ENCODE measurements at places on chromosomes 3 and 15. TPM values are rescaled to one million over a fixed set of nuclear protein-coding genes. Genes with fewer than 3 reads are reported as not detected.

DNA sequence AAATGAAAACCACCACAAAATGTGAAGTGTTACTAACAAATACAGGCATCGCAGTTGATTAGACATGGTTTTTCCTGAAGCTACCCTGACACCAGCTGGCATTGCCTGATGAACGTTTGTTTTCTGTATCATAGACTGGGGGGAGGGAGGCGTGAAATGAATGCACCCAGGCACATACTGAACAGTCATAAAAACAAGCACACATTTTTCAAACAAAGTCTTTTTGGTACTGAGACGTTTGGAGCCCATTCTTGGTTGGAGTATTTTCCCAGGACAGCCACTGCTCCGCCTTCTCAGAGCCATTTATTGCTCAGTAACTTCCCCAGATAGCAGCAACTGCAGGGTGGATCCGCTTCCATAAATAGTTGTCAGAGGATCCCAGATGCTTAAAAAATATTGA, 52.4 kb downstream of the KLF13 start:
- H3K4me3 ChIP-seq = no peak overlapping the region
- no peak for DNase-seq
- no peaks in the 10 kb centered on the region for H3K4me1 ChIP-seq
- no peaks in the 10 kb centered on the region for H3K36me3 ChIP-seq
- no peak overlapping the region for H3K27ac ChIP-seq
- no peaks in the 10 kb centered on the region for H3K27me3 ChIP-seq

GRCh38 chr3:95613993-95614392, 1200.4 kb upstream of the EPHA6 start:
- no peaks in the 10 kb centered on the region for H3K36me3 ChIP-seq
- no peaks in the 10 kb centered on the region for H3K4me1 ChIP-seq
- H3K27ac ChIP-seq = no peak overlapping the region
- no peak overlapping the region for H3K4me3 ChIP-seq
- DNase-seq = no peak

- peaks cover 1% of the 10 kb centered on the region for H3K4me1 ChIP-seq
- H3K27ac ChIP-seq = no peak overlapping the region
- no peaks in the 10 kb centered on the region for H3K27me3 ChIP-seq
- no peak overlapping the region for H3K4me3 ChIP-seq
- no peak for DNase-seq
Measured at GRCh38 chr3:43921056-43921648, 230.4 kb downstream of the ABHD5 start.

DNA sequence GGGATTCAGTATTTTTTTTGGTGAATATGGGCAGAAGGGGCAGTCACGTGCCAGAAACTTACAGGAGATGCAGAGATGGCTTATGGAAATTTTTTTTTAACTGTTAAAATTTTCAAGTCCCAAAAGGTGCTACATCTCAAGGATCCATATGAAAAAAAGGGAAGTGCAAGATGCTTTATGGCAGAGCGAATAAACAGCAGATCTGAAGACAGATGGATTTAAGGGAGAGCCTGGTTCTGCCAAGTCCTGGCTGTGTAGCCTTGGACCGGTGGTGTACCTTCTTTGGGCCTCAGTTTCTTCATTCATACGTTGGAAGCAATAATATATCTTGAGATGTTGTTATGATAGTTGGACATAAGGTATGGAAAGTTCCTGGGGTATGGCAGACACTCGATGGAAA, 91.5 kb upstream of the ARRDC4 start:
- no peaks in the 10 kb centered on the region for H3K4me1 ChIP-seq
- H3K27me3 ChIP-seq = no peaks in the 10 kb centered on the region
- H3K27ac ChIP-seq = no peak overlapping the region
- no peaks in the 10 kb centered on the region for H3K36me3 ChIP-seq
- no peak for DNase-seq
- H3K4me3 ChIP-seq = no peak overlapping the region

GRCh38 chr3:37330466-37330865, 156.1 kb upstream of the LRRFIP2 start:
- peaks cover 7% of the 10 kb centered on the region for H3K36me3 ChIP-seq
- H3K27ac ChIP-seq = no peak overlapping the region
- H3K4me3 ChIP-seq = no peak overlapping the region
- no peaks in the 10 kb centered on the region for H3K4me1 ChIP-seq
- no peaks in the 10 kb centered on the region for H3K27me3 ChIP-seq
- DNase-seq = no peak

DNA sequence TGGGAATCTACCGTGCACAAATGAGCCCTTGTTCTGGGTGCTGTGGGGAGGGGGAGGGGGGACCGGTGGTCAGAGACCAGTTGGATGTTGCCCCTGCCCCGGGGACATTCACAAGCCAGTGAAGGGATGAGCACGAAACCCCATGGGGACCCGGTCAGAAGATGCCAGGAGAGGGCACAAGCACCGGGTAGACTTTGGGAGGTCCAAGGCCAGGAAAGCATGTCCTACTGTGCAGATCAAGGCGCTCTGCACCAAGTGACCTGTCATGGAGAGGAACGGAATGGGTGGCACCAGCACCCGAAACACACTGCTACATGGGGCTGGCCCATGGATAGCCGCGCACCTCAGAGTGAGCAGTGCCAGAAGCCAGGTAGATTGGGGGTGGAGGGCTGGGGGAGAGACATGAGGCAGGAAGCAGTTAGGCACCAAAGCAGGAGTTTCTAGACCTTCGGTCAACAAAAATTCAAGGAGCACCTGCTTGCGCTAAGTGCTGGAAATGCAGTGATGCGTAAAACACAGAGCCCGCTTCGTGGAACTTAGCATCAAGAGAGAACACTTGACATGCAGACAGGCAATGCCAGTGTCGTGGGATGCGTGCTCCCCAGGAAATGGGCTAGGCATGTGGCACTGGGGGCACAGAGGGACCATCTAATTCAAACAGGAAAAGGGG, 99.1 kb downstream of the CPN2 start:
- no peaks in the 10 kb centered on the region for H3K4me1 ChIP-seq
- no peak for DNase-seq

DNA sequence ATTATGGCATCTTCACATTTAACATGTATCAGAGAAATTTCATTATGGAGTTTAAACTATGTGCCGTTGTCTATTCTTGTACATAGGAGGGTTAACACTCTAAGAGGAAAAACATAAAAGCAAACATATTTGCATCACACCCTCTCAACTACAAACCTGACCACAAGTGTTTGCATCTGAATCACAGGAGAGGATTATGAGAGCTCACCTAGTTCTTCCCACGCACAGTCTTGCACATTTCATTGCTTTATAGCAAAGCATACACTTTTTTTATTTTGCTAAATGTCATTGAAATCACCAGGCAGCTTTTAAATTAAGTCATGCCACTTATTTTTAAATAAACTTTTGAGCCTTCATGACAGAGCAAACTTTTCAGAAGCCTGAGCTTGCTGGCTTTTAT, 12.5 kb downstream of the TRAT1 start:
- H3K27ac ChIP-seq = no peak overlapping the region
- DNase-seq = no peak
- no peak overlapping the region for H3K4me3 ChIP-seq

DNA sequence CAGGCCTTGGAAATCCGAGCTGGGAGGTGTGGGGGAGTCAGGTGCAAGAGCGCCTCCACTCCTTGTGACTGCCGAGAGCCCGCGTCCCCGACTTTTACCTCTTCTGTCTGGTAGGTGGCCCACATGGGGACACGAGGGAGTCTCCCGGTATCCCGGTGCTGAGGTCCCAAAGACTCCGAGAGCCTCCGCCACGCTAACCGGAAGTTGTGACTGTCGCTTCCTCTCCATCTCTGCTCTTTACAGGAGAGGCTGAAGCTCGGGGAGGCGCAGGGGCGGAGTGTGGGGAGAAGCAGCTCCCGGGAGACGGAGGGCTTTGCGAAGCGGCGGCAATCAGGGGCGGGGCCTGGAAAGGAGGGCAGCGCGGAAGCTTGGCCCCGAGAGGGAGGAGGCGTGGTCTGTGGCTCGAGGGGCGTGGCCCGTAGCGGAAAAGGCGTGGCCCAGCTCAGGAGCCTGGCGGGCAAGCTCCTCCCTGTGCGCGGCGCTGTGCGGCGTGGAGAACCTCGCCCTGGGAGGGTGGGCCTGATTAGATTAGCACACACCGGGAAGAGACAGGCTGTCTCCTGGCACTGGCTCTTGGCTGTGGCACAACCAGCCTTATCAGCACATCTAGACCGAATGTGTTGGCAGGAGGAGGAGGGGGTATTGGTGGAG, 143.9 kb downstream of the GABRB3 start:
- H3K27ac ChIP-seq = no peak overlapping the region
- H3K4me1 ChIP-seq = peaks cover 19% of the 10 kb centered on the region
- H3K27me3 ChIP-seq = no peaks in the 10 kb centered on the region
- H3K4me3 ChIP-seq = no peak overlapping the region

DNA sequence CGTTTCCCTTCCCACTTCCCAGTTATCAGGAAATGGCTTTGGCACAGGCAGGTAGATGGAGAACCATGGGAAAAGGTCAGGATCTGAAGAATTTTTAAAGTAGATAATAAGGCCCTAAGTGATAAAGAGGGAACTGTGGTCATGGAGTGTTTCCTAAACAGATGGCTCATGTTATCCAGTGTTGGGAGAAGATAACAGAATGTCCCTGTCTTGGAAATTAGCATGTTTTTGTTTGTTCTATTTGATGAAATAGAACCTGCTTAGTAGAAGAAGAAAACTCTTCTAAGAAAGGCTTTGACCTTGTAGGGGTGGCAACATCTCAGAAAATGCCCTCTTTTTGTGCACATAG, 8.8 kb downstream of the LRRC3B start:
- H3K4me1 ChIP-seq = no peaks in the 10 kb centered on the region
- DNase-seq = no peak
- no peaks in the 10 kb centered on the region for H3K36me3 ChIP-seq
- no peak overlapping the region for H3K4me3 ChIP-seq
- H3K27ac ChIP-seq = no peak overlapping the region
- peaks cover 37% of the 10 kb centered on the region for H3K27me3 ChIP-seq

DNA sequence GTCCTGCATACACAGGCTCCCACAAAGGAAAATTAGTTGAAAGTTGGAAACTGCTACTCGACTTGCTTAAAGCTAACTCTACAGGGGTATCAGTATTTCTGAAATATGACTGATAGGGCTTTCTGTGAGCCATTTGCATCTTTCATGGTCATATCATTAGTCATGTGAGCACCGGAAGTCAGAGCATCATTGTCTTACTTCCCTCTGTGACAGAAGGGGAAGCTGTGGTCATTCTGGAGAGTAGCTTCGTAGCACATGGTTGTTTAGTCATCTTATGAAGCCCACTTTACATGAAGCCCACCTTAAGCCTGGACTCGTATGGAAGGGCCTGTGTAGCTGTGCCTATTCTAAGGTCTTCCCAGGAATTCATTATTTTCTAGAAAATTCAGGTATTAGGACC, 69.0 kb downstream of the COL6A5 start:
- H3K27ac ChIP-seq = no peak overlapping the region
- no peak for DNase-seq
- H3K4me1 ChIP-seq = no peaks in the 10 kb centered on the region
- no peaks in the 10 kb centered on the region for H3K36me3 ChIP-seq

DNA sequence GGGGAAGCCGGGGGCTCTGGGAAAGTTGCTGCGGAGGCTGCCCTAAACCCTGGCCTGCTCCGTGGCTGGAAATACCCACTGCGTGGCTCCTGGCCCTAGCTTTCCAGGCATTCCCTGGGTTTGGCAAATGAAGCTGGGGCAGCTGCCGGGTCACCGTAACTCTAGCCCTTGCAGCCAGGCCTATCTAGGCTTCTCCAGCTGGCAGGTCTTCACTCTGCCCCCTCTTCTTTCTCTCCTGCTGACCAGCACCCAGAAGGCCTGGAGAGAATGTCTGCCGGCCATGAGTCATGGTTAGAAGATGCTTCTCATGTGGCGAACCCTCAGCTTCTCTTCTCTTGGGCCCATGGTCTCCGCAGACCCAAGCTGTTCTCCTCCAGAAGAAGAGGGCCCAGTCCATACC, 5.6 kb upstream of the DLL4 start:
- H3K4me1 ChIP-seq = peaks cover 3% of the 10 kb centered on the region
- H3K27ac ChIP-seq = no peak overlapping the region
- no peak overlapping the region for H3K4me3 ChIP-seq
- H3K27me3 ChIP-seq = peaks cover 82% of the 10 kb centered on the region
- DNase-seq = no peak

DNA sequence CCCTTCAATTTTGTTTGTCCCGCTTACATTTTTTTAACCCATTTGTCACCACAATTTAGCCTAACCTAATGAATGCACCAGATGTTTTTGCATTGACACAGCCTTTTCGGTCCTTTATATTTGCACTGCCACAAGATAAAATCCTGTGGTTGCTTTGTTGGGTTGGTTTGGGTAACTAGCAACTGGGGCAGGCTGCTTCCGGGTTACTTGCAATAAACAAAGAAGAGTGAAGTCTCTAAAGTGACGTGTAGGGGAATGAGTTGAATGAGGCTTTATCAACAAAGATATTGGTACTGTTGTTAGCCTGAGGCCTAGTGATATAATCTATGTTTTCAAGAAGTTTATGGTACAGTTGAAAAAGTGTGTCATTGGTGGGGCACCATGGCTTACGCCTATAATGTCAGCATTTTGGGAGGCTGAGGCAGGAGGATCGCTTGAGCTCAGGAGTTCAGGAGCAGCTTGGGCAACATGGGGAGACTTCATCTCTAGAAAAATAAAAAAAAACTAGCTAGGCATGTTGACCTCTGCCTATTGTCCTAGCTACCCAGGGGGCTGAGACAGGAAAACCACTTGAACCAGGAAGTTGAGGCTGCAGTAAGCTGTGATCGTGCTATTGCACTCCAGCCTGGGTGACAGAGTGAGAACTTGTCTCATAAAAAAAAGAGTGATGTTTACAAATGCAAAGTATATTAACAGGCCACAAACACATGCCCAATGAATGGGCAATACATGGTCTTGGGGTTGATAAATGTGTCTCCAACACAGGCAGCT, 121.8 kb downstream of the OXSM start:
- DNase-seq = no peak
- H3K36me3 ChIP-seq = no peaks in the 10 kb centered on the region
- H3K27me3 ChIP-seq = no peaks in the 10 kb centered on the region
- no peak overlapping the region for H3K27ac ChIP-seq
- no peak overlapping the region for H3K4me3 ChIP-seq

- DNase-seq = no peak
- H3K27me3 ChIP-seq = peaks cover 5% of the 10 kb centered on the region
- H3K4me3 ChIP-seq = no peak overlapping the region
- no peaks in the 10 kb centered on the region for H3K36me3 ChIP-seq
Measured at GRCh38 chr3:73508330-73508954, 116.3 kb downstream of the PDZRN3 start.

- peaks cover 20% of the 10 kb centered on the region for H3K27me3 ChIP-seq
- no peaks in the 10 kb centered on the region for H3K36me3 ChIP-seq
Measured at GRCh38 chr3:177338697-177339219, 141.5 kb upstream of the TBL1XR1 start.

DNA sequence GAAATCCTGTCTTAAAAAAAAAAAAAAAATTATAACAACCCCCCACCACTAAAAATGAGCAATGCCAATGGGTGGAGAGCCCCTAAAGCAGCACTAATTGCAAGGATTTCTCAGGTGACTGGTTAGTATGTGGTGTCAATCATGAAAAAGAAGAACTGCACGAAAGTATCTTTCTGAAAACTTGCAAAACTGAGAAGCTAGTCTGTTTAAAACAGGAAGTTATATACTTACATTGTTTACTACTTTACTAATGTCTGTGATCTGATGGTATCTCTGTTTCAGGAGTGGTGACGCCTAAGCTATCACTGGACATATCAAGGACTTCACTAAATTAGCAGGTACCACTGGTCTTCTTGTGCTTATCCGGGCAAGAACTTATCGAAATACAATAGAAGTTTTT, at the start of gene CCR3:
Gene CCR3, plus strand, starts transcription at position 341 of the 400 bp plus-strand sequence. CDS start 22,699 bp downstream, outside the sequence.
- H3K27ac ChIP-seq = no peak within 1 kb of the TSS
- no peak for DNase-seq
- H3K27me3 ChIP-seq = no peaks in the 10 kb centered on the region
- no peak within 1 kb of the TSS for H3K4me3 ChIP-seq
- no peaks in the 10 kb centered on the region for H3K36me3 ChIP-seq
- peaks cover 2% of the 10 kb centered on the region for H3K4me1 ChIP-seq

COPB2 gene
- 111 TPM for total RNA-seq

CPLX3 gene
- total RNA-seq = not detected

Data from H1 (cell line).